EL (cell line): ENCODE measurements at places on chromosomes 2 and 18.
A peak's percentile ranks its signal among the peaks of the same experiment; 100 is the strongest.

DNA sequence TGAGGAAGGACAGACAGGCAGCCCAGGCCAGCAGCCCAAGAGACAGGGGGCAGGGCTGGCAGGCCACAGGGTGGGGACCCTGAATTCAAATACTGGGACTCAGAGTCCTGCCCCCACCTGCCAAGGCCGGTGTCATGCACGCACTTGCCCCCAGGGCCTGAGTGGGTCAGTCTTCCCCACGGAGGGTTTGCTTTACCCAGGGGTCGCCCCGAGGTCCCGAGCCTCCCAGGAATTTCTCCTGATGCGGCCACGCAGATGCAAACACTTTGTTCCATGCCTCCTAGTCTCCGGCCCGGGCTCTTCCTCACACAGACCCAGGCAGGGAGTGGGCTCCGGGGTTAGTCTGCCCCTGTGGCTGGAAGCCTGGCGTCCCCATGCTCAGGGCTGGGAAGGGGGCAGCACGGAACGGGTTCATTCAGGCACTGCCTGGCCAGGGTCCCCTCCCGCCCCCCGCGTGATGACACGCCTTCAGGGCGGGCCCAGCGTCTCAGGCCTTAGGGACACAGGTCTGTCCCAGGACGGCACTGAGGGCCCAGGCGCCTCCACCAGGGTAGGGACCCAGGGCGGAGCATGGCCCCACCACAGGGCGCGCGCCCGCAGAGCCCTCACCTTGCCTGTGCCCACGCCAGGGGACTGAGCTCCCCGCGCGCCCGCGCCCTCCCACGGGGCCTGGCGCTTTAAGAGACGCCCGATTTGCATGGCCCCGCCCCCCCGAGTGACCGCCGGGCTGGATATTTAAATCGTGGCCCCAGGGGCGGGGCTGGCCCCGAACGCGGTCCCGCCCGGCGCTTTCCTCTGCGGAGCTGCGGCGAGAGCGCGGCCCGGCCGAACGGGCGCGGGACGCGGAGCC lies at the start of gene SNED1:
TSS of gene SNED1 (plus strand) at position 763 of the 850 bp plus-strand sequence. CDS start 220 bp downstream, outside the sequence.
- DNase-seq, result peak; percentile 69

GRCh38 chr2:238714038-238714528 lies 133.8 kb upstream of the TWIST2 start:
- DNase-seq, result no peak

DNA sequence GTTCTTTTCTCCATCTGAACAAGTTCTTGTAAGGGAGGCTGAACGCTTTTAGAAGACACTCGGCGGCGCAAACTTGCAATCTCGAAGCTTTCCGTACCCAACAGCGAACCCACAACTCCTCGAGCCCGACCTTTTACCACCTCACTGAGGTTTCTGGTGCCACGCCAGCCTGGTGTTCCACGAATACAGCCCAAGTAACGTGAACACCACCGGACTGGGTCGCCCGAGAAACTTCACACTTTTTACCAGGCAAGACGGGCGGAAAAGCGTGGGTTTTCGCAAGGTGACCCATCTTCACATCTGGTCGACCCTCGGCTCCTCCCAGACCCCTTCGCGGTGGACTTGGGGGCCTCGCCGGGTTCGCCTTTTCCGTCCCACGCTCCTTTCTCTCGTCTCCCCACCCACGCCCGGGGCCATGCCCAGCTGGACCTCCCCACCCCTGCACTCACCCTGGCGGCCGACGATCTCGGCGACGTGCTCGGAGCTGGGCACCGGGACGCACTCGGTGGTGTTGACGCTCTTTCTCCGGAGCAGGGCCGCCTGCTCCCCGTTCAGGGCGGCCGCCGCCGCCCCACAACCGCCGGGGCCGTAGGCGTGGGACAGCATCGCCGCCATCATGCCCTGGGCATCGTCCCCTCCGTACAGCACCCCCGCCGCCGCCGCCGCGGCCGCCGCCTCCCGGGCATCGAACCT lies 1.2 kb downstream of the MEX3C start:
- peak; percentile 28 for DNase-seq

DNA sequence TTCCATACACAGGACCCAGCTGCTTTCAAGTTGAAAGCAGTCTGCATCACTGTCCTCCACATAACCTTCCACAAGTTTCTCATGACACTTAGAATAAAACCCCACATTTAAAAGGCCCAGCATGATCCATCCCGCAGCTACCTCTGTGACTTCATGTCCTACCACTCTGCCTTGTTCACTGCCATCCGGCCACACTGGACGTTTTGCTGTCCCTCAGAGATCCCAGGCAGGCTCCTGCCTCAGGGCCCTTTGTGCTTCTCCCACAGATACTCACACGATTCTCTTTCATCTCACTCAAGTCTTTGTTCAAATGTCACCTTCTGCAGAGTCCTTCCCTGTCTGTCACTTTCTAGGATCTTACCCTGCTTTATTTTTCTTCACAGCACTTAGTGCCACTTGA lies 232.9 kb upstream of the BOD1L2 start:
- DNase-seq, result no peak

GRCh38 chr2:158753641-158754611 lies 41.2 kb upstream of the DAPL1 start:
- DNase-seq, result peak; percentile 61

- peak; percentile 62 for DNase-seq
Observed at GRCh38 chr2:152062125-152063091, 36.4 kb downstream of the CACNB4 start.

GRCh38 chr18:9743200-9744016 lies 35.3 kb downstream of the RAB31 start:
- peak; percentile 99 for DNase-seq

DNA sequence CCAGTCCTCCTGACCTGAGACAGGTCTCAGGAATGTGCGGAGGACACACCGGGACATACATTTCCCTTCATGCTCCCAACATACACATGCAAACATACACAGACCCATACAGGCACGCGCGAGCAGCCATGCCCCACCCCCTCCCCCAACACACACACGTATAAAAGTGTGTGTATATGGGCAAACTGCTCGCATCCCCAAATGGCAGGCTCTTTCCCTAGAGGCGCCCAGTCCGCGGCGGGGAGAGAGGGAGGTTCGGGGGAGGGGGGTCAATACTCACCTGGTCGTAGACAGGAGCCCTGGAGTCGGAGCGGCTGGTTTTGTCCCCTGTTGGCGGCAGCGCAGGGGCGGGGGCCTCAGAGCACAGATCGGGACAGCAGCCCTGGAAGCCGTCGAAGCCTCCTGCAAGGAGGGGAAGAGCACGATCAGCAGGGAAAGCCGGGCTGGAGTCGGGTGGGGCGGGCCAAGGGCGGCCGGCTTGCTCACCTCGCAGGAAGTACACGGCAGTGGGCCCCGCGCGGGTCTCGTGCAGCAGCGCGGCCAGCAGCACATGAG lies 682 bp downstream of the DUSP2 start:
- DNase-seq, result no peak

- no peak for DNase-seq
Observed at GRCh38 chr2:62499430-62500060, 6.5 kb downstream of the TMEM17 start.

GRCh38 chr18:48121752-48122151 lies 191.3 kb upstream of the SMAD2 start:
- no peak for DNase-seq

GRCh38 chr2:217337771-217338170 lies 477.9 kb upstream of the TNP1 start:
- DNase-seq, result peak; percentile 39

DNA sequence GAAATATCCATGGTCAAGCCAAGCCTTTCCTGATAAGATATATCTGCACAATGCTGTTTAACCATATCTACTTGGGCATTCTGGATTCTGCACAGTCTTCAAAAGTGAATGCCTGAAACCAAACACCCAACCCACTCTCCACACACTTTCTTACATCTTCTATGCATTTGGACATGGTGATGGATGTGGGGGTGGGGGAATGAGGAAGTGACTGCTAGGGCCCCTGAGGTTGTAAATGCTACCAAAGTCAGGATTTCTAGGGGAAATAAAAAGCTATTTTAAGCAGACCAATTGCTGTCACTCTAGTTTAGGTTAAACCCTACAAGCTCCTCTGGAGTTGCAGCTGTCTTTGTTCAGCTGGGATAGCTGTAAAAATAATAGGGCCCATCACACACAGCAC lies 26.7 kb upstream of the TGFA start:
- no peak for DNase-seq

DNA sequence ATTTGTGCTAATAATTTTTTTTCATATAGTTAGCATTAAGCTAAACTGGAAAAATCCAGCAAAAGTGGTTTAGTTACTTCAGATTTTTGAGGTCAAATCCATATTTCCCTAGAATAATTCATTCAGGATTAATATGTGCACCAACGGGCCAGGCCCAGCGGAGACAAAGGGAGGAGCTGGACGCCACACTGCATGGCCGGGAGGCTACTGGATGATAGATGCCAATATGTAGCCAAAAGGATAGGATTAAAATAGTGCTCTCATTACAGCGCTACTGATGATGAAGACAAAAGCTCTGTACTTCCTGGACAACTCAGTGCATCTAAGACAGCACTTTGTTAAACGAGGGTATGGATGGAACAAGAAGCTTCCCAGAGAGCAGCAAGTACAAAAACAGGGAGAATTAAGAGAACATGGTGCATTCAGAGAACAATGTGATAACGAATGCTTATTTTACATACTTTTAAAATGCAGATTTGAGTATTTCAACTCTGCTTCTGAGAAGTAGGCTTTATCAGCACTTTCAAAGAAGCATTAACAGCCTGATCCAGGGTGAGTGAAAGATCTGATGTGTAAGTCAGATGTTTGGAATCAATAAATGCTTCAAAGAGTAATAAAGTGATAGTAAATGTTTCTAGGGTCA lies 39.8 kb downstream of the PPP4R1 start:
- DNase-seq, result no peak

- DNase-seq, result no peak
Observed at GRCh38 chr2:223165423-223166214, 113.6 kb downstream of the KCNE4 start.

DNA sequence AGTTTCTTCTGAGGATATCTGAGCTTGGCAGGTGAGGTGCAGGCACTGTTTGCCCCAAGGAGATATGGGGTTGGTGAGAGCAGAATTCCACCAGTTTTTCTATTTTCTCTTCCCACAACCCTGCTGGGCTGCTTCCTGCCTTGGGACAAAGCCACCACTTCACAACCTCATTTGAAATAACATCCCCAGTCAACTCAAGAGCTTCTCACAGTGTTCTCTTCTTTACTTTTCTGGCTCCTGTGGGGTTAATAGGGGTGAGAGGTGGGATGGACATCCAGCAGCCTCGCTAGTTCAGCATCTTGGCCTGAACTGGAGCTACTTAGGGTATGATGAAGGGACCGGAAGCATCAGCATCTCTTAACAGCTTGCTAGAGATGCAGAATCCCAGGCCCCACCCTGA lies 106.3 kb downstream of the SLC4A3 start:
- no peak for DNase-seq

- DNase-seq, result no peak
Observed at GRCh38 chr2:202486351-202486750, 110.2 kb downstream of the BMPR2 start.

- peak; percentile 5 for DNase-seq
Observed at GRCh38 chr2:223897669-223898330, 47.3 kb downstream of the WDFY1 start.

- no peak for DNase-seq
Observed at GRCh38 chr18:12840382-12840781, 43.7 kb downstream of the PTPN2 start.

GRCh38 chr18:55499526-55499925 lies 88.5 kb downstream of the TCF4 start:
- no peak for DNase-seq

DNA sequence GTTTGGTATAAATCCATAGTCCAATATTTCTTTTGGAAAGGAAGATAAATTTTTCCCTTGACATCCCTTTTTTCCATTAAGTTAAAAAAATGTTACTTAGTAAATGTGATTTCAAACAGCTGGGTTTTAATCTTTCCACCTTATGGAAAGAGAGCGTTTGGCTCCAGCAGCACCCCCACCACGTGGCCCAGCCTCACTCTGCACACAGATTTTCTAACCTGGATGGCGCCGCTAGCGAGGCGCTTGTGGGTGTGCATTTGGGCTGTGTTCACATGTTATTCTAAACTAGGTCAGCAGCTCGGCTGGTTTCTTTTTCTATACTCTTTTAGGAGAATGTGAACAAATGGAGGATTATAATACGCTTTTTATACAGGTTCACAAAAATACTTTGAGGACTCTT lies 218.0 kb downstream of the LDLRAD4 start:
- no peak for DNase-seq

- DNase-seq, result peak; percentile 76
Observed at GRCh38 chr2:162074928-162075688, 1.1 kb upstream of the DPP4 start.

DNA sequence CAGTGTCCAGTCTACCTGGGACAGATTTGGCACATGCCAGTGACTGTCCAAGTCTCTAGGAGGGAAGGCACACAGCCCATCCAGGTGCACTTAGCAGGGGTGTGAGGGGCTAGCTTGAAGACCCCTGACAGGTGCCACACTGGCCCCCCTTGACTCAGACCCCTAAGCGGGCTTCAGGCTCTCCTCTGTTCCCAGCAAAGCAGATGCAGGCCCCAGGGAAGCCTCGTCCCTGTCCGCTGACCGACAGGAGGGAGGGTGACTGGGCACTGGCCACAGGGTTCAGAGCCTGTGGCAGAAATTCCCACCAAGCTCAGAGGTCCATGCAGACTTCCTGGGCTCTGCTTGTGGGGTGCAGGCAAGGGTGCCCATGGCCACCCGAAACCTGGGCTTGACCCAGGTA lies 239.8 kb upstream of the MYT1L start:
- DNase-seq, result no peak

GRCh38 chr2:217186152-217186551 lies 326.3 kb upstream of the TNP1 start:
- no peak for DNase-seq

GRCh38 chr2:166373951-166374350 lies 1.8 kb downstream of the SCN9A start:
- peak; percentile 93 for DNase-seq

DNA sequence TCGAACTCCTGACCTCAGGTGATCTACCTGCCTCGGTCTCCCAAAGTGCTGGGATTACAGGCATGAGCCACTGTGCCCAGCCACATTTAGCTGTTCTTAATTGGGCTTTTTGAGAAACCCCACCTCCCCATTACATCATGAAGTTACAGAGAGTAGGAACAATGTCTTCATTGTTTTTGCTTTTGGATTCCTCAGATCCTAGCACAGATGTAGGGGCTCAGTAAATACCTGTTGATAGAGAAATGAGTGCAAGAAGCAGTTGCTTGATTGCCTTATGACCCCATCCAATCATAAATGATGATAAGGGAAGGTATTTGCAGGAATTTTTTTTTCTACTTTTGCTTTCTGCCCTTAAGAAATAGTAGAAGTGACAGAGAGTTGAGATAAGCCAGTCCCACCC lies 25.4 kb downstream of the GREB1L start:
- no peak for DNase-seq

DNA sequence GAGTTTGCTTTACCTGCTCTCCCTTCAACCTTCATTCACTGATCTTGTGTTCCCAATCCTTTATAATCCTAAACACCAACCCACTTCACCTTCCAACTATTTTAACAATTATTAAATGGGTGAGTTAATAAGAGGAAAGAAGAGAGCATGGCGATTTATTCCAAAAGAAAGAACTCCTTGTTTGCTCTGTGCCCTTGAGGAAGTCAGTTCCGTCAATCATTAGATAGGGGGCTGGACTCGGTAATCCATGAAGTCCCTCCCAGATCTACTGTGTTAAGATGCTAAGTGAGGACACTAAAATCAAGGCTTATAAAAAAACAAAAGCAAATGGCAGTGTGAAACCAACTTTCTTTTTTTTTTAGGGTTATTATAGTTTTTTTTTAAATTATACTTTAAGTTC lies 589.9 kb downstream of the XIRP2 start:
- no peak for DNase-seq
